ENCODE measurements at places on chromosomes 5 and 9.

DNA sequence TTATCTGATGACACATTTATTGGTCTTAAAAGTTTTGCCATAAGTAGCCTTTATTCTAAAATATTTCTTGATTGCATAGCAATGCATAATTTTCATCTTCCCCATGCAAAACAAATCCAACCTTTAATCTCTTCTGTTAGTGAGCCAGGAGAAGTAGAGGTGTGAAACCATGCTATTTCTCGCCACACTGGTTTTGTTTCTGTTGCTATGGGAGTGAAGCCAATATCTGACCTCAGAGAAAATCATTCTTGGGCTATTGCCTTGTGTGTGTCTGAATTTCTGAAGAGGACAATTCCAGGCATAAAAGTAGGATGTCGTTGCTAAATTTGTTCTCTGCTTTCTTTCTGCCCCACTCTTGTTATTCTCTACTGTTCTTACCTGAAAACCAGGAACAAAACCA is 183.6 kb downstream of the PTTG1 start:
- DNase-seq, result no peak

DNA sequence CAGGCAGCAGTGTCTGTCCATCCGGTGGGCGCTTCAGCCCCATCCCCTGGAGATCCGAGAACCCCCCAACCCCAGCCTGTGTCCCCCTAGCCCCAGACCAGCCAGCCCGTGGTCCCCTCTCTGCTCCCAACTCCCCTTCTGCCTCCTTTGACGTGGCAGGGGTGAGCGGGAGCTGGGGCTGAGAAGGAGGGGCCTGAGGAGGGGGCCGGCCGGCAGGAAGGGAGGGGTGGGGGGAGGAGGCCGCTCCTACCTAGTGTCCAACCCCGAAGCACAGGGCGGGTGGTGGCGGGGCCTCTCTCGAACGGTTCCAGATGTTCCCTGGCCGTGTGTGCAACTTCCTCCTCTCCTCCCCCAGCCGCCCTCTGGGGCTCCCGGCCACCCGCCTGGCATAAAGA is 31.0 kb downstream of the GOLGA2 start:
- peak; percentile 77 for DNase-seq

DNA sequence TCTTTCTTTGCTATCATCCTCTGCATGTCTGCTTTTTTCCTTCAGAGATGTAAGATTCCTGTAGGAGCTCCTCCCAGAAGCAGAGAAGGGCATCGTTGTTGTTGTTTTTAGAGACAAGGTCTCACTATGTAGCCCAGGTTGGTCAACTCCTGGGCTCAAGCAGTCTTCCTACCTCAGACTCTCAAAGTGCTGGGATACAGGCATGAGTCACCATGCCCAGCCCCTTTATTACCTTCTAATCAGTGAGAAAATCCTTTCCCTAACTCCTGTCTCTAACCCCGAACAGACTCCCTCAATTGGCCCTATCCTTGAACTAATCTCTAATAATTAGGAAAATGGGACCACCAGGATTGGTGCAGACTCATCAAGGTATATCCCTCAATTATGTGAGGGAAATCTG is 64.4 kb downstream of the GALNT10 start:
- no peak for DNase-seq

- no peak for DNase-seq
Observed at GRCh38 chr5:121285801-121286521, 565.7 kb upstream of the FTMT start.

GRCh38 chr9:133170716-133171115 is 7.0 kb upstream of the GBGT1 start:
- DNase-seq, result no peak

DNA sequence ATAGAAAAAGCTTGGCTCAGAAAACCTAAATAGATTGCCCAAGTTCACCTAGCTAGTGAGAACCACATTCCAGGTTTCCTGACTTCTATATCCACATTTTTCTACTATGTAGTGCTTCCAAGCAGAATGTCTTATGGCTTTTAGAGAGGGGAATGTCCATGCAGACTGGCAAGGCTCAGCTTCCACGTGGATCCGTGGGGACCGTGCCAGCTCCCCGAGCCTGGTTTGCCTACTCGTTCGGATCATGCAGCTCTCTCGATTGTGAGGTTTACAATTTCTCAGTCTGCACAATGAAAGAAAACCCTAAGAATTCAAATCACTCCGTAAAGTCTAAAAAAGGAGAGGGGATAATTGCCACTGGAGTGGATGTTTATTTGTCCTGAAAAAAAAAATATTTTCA is 256.5 kb upstream of the NR4A3 start:
- no peak for DNase-seq

- no peak for DNase-seq
Observed at GRCh38 chr5:132389585-132390286, 20.2 kb downstream of the SLC22A5 start.

GRCh38 chr5:105504-106070 is 13.6 kb downstream of the PLEKHG4B start:
- no peak for DNase-seq

DNA sequence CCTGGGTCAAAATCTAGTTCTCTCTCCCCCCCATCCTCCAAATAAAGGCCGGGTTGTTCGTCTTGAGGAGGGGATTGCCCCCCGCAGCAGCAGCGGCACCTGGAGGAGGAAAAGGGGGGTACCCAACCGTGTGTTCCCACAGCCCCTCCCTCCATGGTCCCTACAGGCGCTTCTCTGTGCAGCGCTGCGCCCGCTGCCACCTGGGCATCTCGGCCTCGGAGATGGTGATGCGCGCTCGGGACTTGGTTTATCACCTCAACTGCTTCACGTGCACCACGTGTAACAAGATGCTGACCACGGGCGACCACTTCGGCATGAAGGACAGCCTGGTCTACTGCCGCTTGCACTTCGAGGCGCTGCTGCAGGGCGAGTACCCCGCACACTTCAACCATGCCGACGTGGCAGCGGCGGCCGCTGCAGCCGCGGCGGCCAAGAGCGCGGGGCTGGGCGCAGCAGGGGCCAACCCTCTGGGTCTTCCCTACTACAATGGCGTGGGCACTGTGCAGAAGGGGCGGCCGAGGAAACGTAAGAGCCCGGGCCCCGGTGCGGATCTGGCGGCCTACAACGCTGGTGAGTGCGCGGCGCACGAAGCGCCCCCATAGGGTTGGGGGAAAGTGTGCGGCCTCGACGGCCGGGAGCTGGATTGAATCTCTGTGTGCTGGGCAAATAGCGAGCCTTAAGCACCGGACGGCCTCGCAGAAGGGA is 3.5 kb downstream of the LHX2 start:
- DNase-seq, result no peak

- no peak for DNase-seq
Observed at GRCh38 chr5:13472842-13473241, 471.6 kb downstream of the DNAH5 start.

- no peak for DNase-seq
Observed at GRCh38 chr5:181235689-181236366, 7.9 kb downstream of the RACK1 start.

DNA sequence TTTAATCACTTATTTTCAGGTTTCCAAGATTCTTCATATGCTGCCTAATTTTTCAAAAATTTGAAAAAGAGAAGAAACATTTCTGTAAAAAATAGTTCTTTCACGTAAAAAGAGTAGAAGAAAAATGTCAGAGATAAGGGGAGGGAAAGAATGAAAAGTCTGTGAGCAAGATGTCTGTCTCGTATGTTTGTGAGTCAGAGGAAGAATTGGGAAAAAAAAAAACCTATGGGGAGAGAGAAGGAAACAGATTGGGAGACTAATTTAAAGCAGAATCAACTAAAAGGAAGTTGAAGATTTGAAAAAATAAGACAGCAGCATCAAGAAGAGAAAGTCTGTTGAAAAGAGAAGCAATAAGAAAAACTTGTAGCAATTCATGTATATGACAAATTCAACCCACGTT is 456.3 kb downstream of the HINT1 start:
- DNase-seq, result no peak

DNA sequence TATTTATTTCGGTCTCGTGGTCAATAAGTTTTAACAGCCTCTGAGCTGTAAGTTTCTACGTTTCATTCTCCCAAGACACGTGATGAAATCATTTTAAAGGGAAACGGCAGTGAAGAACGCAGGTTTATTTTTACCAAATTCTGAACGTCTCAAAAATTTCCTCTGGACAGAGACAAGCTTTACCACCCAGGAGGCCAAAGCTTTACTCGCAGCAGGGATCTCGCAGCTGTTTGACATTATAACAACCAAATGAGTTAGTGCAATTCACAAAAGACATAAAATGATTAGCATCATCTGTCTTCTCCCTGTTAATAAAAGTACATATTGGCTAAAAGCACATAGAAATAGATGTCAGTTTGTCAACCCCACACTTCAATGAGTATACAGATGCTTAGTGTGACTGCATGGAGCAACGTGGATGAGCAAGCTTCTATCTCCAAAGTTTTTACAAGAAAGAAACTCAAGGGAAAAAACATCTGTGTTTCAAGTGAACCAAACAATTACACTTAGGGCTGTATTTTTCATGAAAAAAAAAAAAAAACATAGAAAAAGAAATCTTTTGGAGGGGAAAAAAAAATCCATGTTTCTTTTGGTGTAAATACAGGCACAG is 2.5 kb downstream of the SEMA5A start:
- DNase-seq, result no peak

DNA sequence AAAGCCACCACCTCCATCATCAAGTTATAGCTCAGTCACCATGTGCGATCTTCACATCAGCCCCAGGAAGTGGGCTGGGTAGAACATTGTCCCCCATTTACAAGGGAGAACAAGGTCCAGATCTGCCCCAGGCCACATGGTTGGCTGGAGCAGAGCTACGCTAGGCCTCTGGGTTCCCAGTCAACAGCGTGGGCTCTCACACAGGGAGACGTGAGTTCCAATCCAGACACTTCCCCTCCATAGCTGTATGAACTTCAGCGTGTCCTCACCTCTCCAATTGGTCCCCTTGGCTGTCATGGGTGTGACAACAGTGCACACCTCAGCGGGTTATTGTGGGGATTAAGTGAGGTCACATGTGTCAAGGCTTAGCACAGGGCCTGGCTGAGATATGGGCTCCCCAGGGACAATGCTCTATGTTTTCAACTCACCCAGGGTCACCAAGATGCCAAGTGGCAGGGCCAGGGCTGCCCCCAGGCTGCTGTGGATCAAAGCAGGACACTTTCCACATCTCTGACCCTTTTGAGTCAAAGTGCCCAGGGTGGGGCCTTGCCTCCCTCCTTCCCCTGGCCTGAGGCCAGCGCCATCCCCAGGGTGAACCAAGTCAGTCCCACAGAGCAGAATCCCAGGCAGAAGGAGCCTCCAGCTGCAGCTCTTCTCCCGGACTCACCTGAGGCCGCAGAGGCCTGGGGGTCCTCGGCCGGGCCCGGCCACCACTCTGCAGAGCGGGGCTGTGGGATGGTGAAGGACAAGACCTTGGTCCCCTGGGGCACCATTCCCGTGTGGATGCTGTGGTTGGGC is 19.8 kb downstream of the AKNA start:
- DNase-seq, result no peak

DNA sequence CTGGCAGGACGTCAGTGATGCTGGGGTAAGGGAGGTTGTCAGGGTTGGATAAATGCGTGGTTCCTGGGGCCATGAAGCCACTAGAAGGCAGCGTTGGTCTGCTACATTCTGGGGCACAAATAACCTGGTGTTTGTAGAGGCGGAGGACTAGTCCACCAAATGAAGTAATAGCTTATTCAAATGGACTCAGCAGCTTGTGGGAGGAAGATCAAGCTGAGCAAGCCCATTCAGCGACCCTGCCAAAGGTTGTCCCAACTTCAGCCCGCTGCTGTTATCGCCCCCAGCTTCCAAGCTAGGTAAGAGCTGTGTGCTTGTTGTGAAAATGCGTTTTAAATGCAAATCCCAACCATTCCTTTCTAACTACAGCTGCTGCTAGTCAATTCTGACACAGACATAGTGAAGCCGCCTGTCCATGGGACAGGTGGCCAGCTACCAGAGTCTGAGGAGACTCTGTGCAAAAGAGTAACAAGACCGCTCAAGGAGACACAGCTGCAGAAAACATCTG is 7.6 kb upstream of the FAM240B start:
- DNase-seq, result no peak

- DNase-seq, result no peak
Observed at GRCh38 chr5:109003928-109004327, 256.2 kb downstream of the FER start.

DNA sequence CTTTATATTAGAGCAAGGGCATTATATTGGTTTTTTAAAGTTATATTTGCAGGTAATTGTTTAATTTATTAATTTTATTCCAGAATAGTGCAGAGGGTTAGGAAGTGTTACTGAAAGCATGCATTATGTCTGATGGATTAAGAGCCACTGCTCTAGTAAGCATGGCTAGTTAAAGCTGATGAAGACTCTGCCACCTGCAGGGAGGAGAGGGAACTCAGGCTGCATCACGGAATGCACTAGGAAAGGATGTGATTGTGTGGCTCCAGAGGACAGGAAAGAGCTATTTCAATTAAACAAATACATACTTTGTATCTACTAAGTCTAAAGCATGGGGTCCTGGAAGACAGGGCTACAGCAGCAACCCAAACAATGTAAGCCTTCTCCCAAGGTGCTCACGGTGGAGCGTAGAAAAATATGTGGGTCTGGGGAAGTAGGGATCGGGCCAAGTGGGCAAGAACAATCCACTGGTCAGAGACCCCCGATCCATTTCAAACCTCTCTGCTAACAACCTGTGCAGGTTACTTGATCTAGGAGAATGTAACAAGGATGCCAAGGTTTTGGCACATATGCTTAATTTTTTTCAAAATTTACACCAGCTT is 15.3 kb upstream of the GRXCR2 start:
- DNase-seq, result peak; percentile 49

DNA sequence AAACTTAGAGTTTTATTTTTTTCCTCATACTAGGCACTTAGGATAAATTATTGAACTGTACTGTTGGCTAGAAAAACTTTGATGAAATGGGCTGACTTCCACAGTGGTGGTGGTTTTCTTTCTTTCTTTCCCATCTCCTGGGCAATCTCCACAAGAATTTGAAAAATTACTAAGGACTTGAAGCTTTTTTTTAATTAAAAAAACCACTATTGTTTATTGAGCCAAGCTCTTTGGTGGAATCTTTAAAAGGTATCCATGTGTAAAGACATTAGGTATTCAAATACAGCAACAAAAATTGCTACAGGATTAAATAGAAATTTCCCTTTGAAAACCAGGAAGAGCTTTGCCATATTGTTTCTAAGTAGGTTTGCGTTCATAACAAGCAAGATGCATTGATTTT is 14.1 kb downstream of the MARCHF6 start:
- DNase-seq, result no peak

GRCh38 chr9:129979071-129979745 is 63.8 kb downstream of the FNBP1 start:
- DNase-seq, result no peak

DNA sequence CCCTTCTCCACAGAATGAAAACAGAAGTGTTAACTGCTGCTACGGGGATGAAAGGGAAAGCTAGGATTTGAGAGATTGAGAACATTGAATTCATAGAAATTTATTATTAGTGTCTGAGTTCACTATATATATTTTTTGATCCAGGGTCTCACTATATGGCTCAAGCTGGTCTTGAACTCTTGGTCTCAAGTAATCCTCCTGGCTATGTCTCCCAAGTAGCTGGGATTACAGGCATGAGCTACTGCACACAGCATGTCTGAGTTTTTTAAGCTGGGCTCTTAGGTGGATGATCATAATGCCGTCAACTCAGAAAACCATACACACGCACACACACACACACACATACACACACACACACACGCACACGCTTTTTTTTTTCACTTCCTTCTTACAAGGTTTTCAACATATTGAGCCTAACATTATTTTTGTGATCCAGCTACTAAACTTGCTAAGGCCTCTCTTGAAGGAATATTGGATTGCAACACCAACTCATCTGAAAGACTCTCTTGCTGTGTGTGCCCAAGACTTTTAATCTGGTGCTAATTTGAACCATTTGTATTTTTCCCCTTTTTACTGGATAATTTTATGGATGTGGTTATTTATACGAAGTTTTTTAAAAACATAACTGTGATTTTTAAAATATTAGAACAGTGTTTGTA is 1045.4 kb downstream of the DTWD2 start:
- no peak for DNase-seq

GRCh38 chr9:3836011-3836410 is 310.2 kb upstream of the RFX3 start:
- no peak for DNase-seq
